ENCODE measurements at places on chromosomes 1 and 21.

DNA sequence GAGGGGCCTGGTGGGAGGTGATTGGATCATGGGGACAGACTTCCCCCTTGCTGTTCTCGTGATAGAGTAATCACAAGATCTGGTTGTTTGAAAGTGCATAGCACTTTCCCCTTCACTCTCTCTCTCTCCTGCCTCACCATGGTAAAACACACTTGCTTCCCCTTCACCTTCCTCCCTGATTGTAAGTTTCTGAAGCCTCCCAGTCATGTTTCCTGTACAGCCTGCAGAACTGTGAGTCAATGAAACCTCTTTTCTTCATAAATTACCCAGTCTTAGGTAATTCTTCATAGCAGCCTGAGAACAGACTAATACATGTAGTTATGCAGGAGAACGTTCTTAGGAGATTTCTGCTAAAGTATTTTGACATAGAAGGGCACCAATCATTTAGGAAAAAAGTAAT lies 59.9 kb upstream of the FBXO28 start:
- DNase-seq, result no peak

GRCh38 chr1:110672753-110673108 lies 2.0 kb downstream of the KCNA3 start:
- DNase-seq, result no peak

DNA sequence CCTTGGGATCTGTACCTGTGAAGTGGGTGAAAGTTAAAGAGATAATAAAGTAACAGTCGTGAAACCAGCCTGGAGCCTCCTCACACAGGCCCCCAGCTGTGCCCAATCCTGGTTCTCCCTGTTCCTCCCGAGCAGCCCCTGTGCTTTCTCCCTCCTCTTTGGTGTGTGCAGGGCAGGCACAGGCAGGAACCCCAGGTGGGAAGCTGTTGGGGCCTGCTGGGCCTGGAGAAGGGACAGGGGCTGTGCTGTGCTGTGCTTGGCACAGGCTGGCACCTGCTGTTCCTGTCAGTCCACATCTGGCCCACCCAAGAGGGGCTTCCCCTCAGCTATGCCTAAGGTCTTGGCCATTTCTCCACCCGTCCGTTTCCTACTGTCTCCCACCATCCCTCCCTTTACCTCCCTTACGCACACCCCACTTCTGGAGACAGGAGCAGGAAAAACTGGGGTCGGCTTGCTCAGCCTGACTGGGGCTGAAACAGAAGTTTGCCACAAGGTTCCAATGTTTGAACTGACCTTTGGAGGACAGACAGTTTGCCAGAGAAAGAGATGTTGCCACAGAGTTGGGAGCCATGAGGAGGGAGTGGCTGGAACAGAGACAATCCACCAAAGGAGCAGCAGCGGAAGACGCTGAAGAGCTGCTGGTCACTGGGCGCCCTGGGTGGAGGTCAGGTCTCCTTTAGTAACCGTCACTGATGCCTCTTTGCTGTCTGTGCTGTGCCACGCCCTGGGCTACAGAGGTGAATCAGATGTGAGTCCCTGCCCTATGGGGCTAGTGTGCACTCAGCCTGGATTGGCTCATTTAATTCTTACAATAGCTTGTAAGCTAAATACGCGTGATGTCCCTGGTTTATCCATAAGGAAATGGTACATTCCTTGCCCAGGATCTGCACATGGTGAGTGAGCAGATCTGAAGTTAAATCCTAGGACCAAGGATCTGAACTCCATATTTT lies 18.8 kb upstream of the ARTN start:
- no peak for DNase-seq

DNA sequence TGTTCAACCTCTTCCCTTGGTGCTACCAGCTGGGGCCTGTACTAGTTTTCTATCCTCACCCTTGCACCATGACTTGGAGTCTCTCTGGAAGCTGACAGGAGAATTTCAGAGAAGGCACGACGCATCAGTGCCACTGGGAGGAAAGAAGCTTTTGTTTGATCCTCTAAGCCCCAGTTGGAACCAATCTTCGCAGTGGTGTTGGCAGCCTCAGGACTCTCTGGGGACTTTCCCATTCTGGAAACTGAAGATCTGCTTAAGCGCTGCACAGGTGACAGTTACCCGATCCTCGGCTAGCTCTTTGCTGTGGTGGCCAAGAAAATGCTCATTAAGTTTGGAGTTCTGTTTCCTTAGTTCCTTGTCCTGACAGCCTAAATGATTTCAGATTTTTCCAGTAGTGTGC lies 222.3 kb downstream of the RHOU start:
- DNase-seq, result no peak

- peak; percentile 27 for DNase-seq
These were observed 9.6 kb downstream of the DUSP23 start for GRCh38 chr1:159790237-159790917.

- no peak for DNase-seq
These were observed 257.3 kb downstream of the PTBP2 start for GRCh38 chr1:96978901-96979300.

DNA sequence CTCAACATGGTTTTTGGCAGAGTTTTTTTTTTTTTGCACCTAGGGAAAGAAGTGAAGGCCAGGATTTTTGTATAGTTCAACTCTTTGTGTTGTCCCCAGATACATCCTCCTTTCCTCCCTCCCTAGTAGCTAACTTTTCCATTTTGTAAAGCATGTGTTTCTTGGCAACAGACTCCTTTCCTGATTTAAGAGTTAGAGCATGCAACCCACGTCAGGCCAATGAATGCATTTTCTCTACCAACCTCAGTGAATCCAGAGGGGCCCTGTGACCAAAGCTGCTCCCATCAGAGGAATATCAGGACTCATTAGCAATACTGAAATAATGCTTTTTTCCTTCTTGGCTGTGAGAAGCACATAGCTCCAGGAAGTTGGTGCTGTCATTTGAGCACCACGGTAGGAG lies 287.2 kb downstream of the LMO4 start:
- DNase-seq, result no peak

DNA sequence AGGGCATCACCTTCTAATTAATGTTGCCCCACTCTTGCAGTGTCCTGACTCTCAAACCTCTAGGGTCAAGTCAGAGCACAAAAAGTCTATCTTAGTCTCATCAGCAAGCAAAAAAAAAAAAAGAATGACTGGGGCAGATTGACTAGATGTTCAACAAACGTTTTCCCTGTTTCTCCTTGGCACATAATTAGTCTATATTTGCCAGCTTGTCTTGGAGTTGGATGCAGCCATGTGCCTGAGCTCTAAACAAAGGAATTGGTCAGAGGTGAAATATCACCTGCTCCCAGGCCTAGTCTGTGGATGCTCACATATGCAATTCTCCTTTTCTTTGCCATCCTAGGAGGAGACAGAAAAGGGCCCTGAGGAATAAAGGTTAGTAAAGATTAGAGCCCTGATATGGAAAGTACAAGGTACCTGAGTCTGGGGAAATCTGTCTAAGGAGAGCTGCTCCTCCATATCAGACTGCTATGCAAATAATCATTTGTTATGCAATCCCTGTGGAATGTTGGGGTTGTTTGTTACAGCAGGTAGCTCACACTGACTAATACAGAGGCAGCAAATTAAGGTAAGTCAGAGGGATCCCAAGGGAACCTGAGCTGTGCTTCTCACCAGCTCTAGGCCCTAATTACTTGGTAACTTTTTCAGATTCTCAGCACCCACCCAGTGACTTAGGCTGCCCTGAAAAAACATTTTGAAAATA lies 130.8 kb downstream of the BRINP2 start:
- no peak for DNase-seq

GRCh38 chr1:179785031-179785431 lies 41.9 kb downstream of the FAM163A start:
- peak; percentile 64 for DNase-seq

DNA sequence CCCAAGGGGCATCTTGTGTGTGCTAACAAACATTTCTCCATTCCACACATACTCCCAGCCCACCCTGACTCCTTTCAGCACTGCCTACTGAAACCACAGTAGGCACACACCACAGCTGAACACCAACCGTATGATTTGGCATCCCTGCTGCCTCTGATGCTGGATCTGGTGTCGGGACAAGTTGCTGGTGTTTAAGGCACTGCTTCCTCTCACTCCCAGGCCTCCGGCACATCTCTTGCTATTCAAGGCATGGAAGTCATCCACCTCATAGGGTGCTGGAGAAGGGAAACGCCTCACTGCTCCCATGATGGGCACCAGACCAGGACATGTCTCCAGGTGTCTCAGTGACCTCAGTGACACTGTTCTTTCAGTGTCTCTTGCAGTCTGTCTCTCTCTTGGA lies 2.4 kb upstream of the ITLN2 start:
- no peak for DNase-seq

- no peak for DNase-seq
These were observed 120.3 kb upstream of the C8B start for GRCh38 chr1:57086154-57086553.

DNA sequence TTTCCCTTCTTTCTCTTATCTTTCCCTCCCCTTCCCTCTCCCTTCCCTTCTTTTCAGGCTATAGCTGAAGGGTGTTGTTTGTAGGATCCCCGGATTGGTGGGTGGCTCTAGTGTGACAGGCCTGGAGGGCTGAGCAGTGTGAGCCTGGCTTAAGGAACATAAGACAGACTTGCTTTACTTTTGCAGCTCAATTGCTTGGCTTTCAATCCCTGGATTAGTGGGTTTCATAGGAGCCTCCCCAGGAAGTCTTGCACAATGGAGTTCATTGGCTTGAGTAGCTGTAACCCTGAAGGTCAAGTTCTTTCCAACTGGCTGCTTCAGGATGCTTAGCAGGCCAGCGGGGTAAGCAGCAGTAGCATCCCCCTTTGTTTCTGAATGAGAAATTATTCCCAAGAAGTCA lies 126.7 kb downstream of the CAMTA1 start:
- DNase-seq, result peak; percentile 30

- no peak for DNase-seq
These were observed 119.6 kb downstream of the IER5 start for GRCh38 chr1:181208083-181208482.

DNA sequence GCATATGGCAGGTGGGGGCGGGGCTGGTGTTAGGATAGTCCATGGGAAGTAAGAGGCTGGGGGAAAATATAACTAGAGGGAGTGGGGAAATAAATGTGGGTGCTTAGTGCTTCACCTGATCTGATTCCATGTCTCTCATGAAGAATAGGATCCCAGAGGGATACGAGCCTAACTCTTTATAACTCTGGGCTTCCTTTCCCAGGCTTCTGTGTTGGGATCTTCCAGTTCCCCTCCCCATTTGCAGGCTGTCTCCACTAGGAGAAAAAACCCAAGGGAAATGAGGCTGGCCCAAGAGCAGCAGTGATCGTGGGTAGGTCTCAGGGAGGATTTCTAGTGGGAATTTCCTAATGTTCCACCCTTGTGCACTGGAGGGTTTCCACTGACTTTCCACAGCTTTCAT lies 1.6 kb downstream of the KCNJ9 start:
- DNase-seq, result no peak

DNA sequence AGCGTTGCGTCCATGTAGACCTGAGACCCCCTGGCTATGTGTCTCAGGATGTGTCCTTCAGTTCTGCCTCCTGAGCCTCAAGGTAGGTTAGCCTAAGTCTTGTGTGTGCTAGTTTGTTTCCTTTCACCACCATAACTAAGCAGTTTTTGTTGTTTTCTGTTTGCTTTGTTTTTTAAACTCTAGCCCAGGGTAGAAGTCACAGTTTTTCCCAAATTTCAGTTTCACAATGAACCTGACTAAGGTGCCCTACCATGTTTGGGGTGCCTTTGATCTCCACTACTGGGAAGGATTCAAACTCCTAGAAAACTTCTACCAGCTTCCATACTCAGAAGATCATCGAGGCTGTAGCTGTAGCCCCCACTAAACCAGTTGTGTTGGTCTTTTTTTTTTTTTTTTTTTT lies 14.8 kb upstream of the SMG7 start:
- no peak for DNase-seq

- peak; percentile 58 for DNase-seq
These were observed 62.6 kb upstream of the CD1D start for GRCh38 chr1:158117854-158118704.

GRCh38 chr1:3773572-3774275 lies 1.2 kb downstream of the SMIM1 start:
- DNase-seq, result no peak

DNA sequence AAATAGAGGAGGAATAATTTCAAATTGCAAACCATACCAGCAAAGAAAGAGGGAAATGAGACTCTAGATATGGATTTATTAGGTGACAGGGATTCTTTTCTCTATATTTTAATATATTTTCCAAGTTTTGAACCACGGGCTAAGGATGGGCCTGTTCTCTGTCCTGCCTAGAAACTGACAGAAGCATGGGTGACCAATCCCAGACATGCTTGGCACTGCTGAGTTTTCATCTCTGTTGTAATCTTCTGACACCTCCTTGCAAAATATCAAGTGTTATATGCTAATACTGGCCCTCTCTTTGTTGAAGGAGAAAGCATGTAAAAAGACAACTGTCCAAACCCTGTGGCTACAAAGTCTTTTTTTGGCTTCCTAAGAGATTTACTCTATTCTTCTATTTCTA lies 774 bp upstream of the ANGPTL7 start:
- peak; percentile 38 for DNase-seq

DNA sequence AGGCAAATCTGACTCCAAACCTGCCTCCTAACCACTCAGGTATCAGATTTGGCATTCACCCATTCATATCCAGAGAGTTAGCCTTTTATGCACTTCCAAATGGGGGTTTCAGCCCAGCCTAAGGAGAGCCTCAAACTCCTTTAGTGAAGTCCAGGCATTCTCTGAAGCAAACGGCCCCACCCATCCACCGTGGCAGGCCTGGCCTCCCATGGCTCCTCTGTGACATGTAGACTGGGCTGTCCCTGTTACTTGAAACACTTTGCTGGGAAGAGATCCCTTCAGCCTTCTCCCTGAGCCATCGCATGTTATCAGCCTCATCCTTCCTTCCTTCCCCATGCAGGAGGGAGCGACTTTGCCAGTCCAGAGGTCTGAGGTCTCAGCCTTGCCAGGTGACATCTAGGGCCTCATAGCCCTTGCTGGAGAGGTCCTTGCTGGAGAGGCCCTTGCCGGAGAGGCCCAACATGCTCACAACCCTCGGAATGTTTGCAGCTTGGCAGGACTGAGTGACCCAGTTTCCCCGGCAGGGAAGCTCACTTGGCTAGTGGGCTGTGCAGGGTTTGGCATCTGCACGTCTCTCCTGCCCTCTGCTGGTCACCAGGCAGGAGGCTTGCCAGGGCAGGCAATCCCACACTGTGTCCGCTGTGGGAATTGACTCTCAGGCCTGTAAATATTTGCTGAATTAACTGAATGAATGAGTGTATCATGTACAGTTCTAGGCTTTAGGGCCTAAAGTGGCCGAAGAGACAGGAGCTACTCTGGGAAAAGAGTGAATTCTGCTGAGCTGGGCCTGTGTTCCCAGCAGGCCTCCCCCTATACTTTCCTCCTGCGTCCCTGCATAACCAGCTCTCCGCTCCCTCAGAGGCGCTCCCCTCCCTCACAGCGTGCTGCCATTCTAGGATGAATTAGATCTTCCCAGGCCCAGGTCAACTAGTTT lies 26.7 kb upstream of the RBM15 start:
- peak; percentile 77 for DNase-seq
